ENCODE measurements at places on chromosomes 5 and 9.

- DNase-seq, result peak; percentile 45
These were observed 6.6 kb downstream of the RGS14 start for GRCh38 chr5:177364159-177364962.

DNA sequence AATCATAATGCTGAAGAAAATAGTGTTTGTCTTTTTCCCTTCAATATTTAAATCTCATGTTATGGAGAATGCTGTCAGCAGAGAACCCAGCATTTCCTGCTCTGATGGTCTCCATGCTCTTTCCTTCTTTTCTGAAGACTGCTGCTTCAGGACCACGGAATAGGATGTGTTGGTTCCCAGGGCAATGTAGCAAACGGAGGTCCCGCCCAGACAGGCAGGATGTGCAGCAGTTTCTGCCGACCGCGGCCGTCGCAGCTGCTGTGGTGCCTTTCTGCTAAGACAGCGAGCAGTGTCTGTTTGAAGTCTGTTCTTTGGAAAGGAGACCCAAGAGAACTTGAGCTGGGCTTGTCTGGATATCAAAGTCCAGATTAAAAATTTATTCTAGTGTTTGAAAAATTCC is 654.3 kb downstream of the CCDC171 start:
- DNase-seq, result no peak

- DNase-seq, result no peak
These were observed 154.2 kb upstream of the HMHB1 start for GRCh38 chr5:143657647-143658285.

- DNase-seq, result no peak
These were observed 651.4 kb downstream of the CETN3 start for GRCh38 chr5:89758146-89758545.

- no peak for DNase-seq
These were observed 55.2 kb downstream of the NFIB start for GRCh38 chr9:14258660-14259239.

DNA sequence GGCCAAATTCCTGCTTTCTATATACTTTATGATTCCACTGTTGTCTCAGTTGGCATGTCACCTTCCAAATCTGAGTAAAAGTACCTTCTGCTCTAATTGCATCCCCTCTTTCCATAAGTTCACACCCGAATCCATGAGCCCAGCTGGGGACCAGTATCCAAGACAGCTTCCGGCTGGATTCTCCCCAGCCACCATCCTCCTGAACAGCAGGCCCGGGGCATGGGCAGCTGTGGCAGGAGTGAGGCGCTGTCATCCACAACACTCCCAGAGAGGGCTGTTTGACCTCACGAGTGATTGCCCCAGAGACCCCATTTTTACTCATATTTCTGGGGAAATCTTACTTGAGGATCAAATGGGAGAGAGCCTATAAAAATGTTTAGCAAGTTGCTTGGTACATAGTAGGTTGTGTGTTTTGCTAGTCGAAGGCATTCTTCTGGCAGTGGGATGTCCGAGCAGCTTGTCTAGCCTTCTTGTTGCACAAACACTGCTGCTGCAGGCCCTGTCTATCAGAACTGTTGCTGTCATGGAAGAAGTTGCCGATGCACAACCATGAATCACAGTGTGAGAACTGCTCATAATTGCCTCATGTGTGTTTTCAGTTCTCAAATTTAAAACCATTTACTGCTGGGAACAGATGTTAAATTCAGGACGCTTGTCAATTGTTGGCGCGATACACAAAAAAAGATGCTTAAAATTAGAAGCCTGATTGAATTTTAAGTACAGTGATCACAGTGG is 93.8 kb downstream of the HSPA4 start:
- no peak for DNase-seq

DNA sequence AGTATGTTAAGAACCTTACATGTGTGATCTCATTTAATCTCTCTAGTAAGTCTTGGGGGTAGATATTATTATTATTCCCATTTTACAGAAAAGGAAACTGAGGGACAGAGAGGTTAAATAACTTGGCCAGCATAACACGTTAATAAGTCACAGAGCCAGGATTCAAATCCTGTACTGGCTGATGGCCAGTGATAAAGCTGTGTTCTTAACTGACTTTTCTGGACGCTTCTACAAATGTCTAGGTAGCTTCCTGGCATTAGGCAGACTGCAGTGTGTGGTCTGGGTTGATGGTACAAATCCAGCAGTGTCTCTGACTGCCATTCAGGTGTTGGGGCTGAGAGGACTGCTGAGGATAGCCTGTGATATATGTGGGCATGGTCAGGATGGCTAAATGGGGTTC is 125.8 kb upstream of the CXCL14 start:
- DNase-seq, result peak; percentile 17

DNA sequence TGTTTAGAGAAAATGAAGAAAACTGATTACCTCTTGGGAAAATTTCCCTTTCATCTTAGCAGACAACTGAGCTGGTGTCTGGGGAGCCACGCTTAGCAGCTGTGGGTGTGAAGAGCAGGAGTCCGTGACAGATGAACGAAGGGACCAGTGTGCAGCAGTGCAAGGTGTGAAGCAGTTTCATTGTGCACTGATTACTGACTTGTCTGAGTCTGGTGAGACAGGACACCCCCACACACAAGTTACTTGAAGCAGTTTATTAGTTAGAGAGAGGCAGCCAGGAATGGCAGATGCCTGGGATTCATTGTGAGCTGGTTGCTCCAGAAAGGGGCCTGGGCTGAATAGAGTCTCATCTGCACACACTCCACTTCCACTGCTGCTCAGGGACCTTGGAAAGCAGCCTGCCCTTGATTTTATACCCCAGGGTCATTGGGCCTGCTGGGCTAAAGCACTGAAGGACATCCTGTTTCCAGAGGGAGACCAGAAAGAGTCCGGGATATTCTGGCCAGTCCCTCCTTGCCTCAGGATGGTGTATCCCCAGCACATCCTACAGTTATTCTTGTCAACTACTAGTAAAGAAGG is 47.4 kb downstream of the FBXL7 start:
- DNase-seq, result no peak

DNA sequence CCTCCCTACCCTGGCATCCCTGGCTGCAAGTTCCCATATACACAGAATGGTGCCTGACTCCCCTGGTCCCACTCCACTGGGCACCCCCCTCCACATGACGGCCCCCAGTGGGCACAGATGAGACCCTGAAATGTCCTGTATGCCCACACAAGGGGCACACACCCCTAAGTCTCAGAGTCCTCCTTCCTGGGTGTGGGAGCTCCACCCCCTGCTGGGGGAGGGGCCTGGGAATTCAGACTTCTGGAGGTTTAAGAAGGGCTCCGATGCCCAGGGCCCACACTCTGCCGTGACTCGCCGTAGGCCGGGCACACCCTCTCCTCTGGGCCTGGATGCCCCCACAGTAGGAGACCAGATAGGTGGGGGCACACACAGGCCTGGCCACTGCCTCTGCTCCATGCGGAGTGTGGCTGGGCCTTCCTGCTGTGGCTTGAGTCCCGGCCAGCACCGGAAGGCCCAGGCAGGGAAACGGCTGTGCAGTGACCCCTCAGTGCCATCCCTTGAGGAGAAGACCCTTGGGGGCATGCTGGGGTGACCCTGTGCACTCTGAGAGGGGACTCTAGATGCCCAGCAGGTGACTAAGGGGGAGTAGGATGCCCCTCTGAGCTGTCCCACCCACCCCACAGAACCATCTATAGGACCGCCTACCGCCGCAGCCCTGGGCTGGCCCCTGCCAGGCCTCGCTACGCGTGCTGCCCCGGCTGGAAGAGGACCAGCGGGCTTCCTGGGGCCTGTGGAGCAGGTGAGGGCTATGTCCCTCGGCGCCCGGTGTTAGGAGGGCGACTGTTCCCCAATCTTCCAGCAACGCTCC is 6.5 kb downstream of the EGFL7 start:
- no peak for DNase-seq

- peak; percentile 20 for DNase-seq
These were observed 87.3 kb downstream of the SEC61B start for GRCh38 chr9:99309141-99309939.

- no peak for DNase-seq
These were observed 36.8 kb downstream of the DAB2IP start for GRCh38 chr9:121688146-121688680.

- DNase-seq, result no peak
These were observed 12.4 kb downstream of the PMPCA start for GRCh38 chr9:136422876-136423275.

DNA sequence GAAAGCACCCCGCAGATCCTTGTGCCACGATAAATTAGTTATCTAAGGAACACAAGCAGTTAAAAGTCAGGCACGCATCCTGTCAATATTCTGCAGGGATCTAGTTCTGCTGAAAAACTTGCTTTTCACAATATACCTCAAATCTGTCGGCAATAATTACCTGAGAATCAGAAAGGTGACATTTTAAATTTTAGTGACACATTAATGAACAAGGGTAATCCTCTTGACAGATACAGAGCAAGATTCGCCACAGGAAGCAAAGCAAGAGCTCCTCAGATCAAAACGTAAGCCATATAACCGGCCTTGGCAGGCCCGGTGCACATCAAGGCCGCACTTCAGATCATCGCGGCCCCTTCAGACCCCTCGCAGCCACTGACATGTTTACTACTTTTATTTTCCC is 185.7 kb downstream of the ATPSCKMT start:
- peak; percentile 1 for DNase-seq

GRCh38 chr5:113271015-113271414 is 163.8 kb downstream of the TSSK1B start:
- peak; percentile 13 for DNase-seq

DNA sequence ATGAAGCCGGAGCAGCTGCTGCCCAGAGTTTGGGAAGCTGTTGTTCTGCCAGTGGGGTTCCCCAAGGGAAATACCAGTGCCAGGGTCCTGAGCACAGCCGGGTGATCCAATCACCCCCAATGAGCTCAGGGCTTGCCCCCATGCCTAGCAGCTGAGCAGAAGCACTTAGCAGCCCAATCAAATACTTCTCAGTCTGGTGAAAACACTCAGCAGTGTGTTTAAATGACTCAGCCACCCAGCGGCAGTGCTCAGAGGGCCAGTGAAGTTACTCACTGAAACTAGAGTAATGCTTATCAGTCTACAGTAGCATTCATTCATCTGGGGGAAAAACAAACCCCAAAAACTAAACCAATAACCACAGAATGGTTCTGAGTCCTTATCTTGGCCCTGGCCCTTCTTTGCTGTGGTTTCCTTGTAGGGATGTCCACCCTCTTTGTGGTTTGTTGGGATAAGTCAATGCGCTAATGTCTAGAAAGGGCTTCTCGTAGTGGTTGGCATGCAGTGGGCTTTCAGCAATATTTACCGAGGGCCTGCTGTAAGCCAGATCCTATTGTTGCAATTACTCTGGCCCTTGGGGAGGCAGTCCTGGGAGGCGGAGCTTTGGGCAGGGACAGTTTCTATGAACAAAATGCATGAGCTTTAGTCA is 43.1 kb downstream of the LHX2 start:
- peak; percentile 58 for DNase-seq

DNA sequence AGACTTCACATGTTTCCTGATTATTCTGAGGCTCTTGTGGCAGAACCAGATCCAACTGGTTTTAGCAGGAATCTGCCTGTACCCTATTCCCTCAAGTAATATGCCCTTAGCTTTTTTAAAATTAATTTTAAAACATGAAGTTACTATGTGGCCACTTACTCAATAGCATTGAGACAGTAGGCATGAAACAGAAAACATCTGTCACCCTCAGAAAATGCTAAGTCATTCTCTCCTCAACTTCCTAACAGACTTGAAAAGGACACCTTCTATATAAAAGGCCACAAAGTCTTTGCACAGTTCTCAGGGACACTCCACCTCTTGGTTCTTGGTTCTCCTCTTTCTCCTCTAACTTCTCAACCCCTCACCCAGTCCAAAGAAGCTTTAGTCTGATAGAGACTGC is 277.8 kb downstream of the RAB3C start:
- DNase-seq, result no peak

DNA sequence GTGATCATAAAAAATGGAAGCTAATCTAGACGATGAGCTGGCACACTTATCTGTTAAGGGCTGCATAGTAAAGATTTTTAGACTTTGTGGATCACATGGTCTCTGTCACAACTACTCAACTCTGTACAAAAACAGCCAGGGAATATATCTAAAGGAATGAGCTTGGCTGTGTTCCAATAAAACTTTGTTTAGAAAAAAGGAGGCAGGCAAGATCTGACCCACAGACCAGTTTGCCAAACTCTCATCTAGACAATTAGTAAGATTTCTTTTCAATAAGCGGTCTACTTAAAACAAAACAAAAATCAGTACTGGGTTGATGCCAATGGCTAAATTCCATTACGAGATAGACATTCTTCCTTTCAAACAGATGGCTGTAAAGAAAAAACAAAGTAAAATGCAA is 53.0 kb upstream of the RETREG1 start:
- no peak for DNase-seq

GRCh38 chr9:69295872-69296552 is 29.0 kb upstream of the ENTREP1 start:
- no peak for DNase-seq

DNA sequence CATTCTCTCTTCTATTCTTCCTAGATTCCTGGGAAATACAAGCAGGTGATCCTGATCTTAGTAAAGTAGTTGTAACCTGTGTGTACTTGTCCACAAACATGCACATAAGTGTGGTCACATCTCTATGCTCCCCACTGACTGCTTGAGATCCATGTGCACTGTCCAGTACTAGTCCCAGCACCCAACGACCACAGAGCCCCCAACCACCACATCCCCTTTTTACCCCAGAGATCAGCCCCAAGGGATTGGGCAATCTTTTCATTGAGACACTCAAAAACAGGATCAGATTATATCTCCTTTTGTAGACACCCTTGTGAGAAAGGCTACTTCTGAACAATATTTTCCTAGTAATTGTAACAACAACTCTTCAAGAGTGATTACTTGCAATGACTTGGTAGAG is 240.6 kb downstream of the ACTL7B start:
- no peak for DNase-seq

DNA sequence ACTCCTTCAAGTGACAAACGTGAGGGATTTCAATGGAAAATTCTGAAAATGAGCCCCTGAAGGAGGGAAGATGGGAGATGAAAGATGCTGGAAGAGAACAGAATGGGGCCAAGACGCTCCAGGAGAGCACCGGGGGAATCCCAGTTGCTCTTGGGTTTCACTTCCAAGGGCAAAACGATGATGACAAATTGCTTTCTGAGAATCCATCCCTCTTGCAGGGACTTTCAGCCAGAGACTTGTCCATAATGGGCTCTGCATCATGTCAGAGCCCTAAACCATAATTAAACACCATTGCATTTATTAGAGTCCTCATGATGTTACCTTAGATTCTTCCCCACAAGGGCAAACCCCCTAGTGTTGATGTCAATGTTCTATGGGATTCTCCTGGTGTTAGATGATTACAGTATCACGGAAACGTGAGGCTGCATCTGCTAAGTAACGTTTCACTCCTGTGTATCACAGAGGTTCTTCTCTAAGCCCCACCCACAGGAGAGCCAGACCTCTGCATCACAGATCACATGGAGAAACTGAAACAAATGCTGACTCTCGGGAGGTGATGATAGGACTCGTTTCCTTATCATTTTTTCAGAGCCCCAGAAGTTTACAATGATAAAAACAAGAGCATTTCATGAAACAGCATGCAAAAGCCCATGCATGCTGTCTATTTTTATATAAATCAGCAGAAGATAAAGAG is 114.4 kb downstream of the TENT4A start:
- no peak for DNase-seq

DNA sequence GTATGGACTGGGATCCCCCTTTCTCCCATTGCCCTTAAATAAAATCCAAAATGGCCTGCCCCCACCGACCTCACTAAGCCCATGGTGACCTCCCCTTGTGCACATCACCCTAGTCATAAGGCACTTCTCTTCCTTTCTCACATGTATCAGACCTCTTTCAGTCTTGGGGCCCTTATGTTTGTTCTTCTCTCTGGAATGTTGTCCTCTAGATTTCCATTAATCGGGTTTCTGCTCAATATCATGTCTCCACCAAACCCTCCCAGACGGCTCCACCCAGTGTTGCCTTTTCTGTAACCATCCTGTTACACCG is 196.3 kb downstream of the ERCC6L2 start:
- DNase-seq, result no peak

All from endodermal cell (in vitro differentiated cells).